ENCODE measurements at places on chromosomes 12 and 14.

DNA sequence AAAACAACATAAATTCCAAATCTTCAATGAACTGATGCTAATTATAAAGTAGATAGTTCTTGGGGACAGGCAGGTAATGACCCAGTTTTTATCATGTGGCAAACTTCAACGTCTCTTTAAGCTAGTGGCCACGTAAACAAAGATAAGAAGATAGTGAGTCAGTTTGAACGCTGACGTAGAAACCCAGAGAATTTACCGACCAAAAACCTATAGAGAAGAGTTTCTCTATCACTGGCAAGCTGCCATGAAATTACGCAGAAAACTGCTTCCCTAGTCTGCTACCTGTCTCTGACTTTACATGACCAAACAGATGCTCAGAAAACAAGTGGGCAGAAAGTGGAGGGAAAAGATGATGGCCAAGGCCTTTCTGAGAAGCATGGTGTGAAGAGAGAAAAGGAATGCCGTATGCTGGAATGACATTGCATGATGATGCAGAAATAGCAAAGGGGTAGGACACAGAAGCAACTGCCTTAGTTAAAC, 136.3 kb downstream of the ITPR2 start:
- no peak for DNase-seq

GRCh38 chr12:12474471-12474928, 88.2 kb downstream of the DUSP16 start:
- no peak for DNase-seq

DNA sequence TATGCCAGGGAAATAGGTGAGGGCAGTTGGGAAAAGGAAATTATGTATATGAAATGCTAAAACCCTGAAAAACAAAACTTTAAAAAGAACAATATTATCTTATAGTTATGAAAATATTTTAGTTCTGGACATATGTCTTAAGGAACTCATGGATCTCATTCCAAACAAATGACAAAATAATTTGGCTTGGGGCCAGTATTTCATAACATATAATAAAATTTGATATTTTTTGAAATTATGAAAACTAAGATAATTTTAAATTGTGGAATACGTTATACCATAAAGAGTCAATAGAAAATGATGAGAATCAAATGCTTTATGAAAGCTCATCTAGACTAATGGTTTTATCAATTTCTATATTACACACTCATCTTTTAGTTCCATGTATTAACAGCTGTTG, 173.8 kb upstream of the DCN start:
- no peak for DNase-seq

DNA sequence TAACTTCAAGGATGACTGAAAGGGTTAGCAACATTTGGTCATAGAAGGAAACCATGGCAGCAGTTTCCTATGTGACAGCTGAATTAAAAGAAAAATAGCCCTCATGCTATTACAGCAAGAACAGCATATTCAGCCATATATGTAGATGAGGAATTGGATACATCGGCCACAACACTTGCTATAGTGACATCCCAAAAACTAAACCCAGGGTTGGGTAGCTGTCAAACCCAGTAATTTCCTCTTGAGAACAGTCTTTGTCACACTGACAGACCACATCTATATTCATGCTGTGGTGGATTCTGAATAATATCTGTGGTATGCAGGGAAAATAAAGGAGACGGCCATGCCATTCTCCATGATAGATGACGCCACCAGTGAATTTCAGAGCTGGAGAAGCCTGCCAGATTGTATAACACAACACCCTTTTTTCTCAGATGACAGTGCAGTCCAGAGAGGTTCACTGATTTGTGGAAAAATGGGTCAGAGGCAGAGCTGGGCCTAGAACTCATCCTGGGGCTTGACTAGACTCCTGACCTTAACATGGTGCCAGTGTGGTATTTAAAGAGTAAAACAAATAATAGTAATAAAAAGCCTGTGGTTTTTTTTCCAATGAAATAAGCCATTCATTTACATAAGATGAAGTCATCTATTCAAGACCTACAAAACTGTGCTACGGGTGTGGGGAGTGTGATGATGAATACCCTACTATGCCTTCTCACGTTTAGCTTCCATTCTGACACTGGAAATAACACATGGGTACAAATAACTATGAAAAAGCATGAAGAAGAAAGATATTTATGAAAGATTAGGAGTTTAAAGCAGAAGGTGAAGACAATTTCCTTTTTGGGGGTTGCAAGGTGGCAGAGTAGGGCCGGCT, 32.3 kb downstream of the EFCAB11 start:
- no peak for DNase-seq

GRCh38 chr14:99805757-99806439, 12.7 kb downstream of the EML1 start:
- DNase-seq: no peak

DNA sequence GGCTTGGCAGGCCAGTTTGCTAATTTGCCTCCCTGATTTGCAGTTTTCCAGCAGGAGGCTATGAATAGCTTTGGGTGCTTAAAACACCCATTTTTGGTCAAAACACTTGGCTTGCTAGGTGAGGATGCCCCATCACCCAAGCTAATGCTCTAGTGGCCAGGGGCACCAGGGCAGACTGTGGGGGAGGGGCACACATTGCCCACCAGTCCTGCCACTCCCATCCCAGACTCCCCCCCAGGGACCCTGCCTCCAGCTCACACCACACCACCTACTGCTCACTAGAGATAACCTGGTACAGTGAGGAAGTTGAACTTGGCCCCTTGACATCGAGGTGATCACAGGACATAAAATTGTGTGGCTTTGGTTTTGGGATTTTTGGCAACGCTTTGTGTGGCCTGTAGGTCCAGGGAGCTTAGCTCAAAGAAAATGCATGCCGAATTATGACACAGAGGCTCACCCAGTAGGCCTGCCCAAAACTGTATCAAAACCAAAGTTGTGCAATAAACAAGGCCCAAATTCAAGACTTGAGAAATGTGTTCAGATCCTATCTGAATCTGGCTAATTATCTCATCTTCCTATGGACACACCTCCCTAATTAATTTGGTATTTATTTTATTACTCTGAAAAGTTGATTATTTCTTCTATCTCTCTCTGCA, 4.3 kb downstream of the NUAK1 start:
- no peak for DNase-seq

GRCh38 chr12:106644335-106645073, 61.7 kb downstream of the RFX4 start:
- DNase-seq: no peak

- no peak for DNase-seq
These were observed 56.4 kb upstream of the RNU6-8 start for GRCh38 chr14:32259368-32260013.
